ENCODE measurements at places on chromosomes 1 and 21.

GRCh38 chr1:11144570-11145256, 44.4 kb upstream of the ANGPTL7 start:
- no peak for DNase-seq

GRCh38 chr1:62175568-62176179, 19.0 kb upstream of the L1TD1 start:
- DNase-seq, result peak; percentile 73

DNA sequence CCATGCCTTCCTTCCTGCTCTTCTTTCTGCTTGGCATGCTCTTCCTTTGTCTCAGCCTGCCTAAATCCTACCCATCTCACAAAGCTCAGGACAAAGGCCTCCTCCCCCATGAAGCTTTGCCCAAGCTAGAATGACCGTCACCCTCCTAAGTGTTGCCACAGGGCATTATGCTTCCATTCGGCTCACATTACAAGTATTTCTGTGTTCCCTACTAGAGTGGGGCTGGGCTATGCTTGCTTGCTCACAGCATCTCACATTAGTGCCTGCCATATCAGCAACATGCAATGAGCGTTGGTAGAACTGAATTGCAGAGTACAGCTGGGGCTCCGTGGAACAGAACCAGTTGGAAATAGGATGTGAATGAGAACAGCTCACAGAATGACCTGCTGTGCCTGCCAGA, 82.8 kb downstream of the CD58 start:
- DNase-seq, result no peak

DNA sequence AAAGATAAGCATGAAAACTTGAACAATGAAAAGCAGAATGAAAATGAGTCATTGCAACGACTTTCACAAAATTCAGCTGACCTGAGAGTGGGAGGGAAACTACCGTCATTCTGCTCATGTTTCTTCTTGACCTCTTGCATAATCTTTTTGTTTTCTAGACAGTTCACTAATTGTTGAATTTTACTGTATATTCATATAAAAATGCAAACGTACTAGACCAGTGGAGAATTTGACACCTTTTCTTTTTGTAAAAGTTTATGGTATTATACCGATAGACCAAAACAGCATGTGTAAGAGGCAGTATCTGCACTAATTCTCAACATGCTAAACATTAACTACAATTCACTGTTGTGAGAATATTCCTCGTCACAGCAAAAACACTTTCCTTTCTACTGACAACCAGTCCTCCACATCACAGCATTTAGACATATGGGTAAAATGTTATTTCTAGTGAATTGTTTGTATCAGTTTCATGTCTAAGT, 137.8 kb downstream of the GREM2 start:
- no peak for DNase-seq

DNA sequence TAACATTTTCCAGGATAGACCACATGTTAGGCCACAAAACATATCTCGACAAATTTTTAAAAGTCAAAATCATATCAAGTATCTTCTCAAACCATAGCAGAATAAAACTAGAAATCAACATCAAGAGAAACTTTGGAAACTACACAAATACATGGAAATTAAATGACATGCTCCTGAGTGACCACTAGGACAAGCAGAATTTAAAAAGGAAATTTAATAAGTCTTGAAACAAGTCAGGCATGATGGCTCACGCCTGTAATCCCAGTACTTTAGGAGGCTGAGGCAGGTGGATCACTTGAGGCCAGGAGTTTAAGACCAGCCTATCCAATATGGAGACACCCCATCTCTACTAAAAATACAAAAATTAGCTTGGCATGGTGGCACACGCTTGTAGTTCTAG, 26.4 kb upstream of the UTS2 start:
- no peak for DNase-seq

- no peak for DNase-seq
Measured at GRCh38 chr1:185840880-185841279, 106.7 kb downstream of the HMCN1 start.

GRCh38 chr1:112325504-112325903, 70.5 kb upstream of the CTTNBP2NL start:
- DNase-seq, result no peak

- no peak for DNase-seq
Measured at GRCh38 chr21:45225741-45226327, 61.9 kb downstream of the POFUT2 start.

DNA sequence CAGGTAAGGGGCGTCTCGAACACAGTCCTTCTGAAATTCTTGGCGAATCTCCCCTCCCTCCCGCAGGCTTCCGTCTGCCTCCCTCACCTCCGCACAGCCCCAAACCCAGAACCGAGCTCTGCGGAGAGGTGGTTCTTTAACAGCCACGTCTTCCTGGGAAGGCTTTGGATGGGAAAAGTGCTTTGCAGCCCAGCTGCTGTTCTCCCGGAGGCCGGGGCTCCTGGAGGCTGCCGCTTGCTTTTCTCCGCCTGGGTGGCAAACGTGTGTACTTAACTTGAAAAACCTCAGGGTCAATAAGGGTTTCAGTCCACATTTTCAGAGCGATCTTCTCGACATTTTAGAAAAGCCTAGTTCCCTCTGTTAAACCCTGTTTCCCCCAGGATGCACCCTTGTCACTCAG, 109.3 kb downstream of the PRDM16 start:
- no peak for DNase-seq

Measured in cardiac muscle cell (in vitro differentiated cells and primary cell).